CD4-positive, alpha-beta T cell treated with Interleukin-12 subunit alpha and Interleukin-12 subunit beta, for 1 hour (primary cell): ENCODE measurements at places on chromosomes 3 and 15.

DNA sequence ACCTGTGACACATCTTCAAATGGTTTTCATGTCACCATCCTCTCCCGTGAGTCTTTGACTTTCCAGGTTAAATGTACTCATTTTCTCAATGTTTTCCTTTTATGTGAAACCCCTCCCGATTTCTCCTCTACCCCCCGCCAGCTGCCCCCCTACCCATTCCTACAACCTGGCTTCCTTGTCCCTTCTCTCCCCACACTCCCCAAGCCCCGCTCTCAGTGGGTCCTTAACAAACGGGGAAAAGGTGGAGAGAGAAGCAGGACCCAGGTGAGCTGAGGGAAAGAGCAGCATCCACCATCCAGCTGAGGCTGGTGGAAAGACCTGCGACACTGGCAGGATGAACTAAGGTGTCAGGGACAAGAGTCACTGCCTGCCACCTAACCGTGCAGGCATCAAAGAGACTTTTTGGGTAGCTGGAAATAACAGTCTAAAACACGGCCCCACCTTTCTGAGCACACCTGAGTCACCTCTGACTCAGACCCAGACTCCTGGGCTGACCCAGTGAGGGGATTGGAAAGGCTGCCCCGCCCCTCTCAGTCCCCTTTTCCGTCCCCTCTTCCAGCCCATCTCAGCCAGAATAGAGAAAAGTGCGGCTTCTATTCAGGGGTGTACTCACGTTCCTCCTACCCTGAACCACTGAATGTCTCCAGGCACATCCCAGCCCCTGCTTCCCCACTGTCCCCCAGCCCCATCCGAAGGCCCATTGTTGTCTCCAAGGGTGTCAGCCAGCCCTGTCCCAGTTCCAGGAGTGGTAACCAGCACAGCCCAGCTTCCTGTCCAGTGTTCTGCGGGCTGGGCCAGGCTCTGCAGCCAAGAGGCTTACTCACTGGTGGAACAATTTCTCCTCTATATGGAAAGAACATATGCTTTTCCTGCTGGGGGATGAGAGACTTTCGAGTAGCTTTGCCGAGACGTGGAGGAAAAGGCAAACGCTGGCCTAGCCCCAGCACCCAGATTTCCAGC, 20.4 kb downstream of the ISG20 start:
- no peak for DNase-seq

DNA sequence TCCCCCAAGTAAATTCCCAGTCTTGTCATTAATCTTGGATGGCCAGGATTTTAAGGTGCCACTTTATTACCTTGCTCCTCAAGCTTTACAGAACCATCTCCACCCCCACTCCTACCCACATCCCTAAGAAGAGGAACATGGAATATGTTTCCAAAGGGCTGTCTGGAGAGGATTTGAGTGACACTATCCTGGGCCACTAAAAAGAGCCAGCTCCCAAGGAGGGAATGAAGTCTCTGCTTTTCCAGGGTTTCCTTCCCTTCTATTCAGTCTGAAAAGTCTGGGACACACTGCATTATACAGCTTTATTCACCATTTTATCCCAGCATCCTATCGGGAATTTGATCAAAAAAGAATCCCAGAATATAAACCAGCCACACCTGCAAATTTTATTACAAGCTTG, 35.6 kb upstream of the MECOM start:
- no peak for DNase-seq

DNA sequence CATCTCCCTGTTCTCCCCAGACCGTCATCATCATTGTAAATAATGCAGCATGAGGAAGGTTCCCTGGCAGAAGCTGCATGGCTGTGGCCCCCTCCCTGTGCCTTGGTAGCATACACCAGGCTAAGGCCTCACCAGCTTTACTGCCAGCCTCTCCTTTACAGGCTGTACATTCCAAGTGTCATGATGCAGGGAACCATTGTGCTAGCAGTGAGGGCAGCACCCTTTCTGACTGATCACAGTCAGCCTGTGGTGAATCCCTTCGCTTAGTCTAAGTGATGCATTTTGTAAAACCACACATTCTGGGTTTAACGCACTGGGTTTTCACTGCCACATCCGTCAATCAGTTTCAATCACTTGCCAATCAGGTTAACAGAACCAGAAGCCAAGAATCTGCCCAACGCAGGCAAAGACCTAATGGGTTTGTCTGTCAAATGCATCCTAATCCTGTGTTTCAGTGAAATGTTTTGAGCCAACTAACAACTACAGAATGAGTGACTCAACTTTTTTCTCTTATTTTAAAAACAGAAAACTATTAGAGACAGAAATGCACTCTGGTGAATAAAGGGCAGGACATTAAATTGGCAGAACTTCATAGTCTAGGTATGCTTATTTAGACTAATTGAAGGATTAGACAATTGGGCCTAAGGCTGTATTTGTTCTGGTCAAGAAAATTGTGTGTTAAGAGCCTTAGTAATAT, 225.9 kb upstream of the DPH6 start:
- no peak for DNase-seq

- no peak for DNase-seq
Observed at GRCh38 chr3:108450444-108450843, 60.0 kb downstream of the MYH15 start.

GRCh38 chr3:104785947-104786346, 580.8 kb upstream of the ALCAM start:
- no peak for DNase-seq

DNA sequence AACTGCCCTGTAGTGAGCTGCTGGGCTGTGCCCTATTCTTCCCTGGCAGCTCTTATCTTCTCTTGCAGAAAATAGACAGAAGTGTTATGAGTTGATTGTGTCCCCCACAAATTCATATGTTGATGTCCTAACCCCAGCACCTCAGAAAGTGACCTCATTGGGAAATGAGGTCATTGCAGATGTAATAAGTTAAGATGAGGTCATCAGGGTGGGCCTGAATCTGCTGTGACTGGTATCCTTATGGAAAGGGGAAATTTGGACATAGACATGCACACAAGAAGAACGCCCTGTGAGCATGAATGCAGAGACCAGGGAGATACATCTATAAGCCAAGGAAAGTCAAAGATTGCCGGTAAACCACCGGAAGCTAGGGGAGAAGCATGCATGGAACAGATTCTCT, 49.0 kb downstream of the SPSB4 start:
- no peak for DNase-seq

DNA sequence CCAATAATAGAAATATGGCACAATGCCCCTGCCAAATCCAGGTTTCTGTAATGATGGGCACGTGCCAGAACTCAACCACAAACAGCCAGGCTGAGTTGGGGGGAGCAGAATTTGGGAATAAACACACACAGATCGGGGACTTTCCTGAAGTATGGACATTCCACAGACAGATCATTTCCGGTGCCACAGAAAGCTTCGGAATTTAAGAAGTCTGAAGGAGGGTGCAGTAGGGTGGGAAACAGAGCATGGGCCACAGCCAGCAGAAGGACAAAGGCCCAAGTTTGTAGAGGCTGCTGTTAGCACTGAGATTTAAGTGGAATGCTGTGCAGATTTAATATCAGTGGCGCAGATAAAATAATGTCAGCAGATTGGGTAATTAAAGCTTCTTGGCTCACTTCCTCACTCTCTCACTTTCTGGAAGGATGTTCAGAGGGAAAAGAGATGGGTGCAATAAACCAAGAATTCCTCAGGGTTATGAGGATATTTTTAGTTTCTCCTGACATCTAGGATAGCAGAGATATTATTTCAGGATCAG, 67.4 kb downstream of the MYLK start:
- DNase-seq: no peak
